ENCODE measurements at places on chromosomes 7 and 10. TPM values are rescaled to one million over a fixed set of nuclear protein-coding genes. Genes with fewer than 3 reads are reported as not detected.

DNA sequence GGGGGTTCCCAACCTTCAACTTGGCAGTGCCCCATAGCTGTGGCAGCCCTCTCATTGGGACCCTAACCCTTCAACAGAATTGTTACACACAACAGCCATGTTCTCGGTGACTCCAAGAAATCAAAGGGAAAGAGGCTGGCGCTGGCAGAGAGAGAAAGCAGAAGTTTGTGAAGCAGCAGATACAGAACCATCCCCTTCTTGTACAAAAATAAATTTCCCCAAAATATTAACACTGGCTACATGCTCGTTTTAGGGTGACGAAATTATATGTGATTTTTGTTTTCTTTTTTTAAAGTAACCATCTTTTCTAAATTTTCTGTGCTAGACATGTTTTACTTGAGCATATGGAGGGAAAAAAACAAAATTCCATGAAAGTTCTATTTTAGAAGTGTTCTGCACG, 45.2 kb upstream of the SAMD8 start:
- DNase-seq = no peak

LRRD1 gene
- total RNA-seq = 0.31 TPM

GRCh38 chr10:10958041-10958440, 59.6 kb upstream of the CELF2 start:
- DNase-seq = no peak

TCERG1L gene
- 0.53 TPM for total RNA-seq

OR6B1 gene
- not detected for total RNA-seq
